ENCODE measurements at places on chromosomes 12 and 14. TPM values are rescaled to one million over a fixed set of nuclear protein-coding genes. Genes with fewer than 3 reads are reported as not detected.

DNA sequence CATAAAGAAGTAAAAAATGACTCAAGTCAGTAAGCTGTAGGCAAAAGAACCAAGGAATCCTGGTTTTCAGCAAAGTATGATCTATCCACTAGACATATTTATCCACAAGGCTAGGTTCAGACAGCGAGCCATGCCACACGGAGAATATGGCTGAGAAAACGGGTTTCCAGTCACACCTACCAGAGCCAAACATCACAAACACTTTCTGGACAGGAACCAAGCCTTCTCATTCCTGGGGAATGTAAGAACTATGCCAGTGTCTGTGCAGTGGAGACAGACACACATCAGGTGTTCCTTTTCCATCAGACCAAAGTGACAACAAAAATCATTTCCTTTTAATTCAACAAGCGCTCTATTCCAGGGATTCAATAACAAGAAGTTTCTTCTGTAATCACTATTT is 41.1 kb downstream of the AREL1 start:
- peak; percentile 75 for DNase-seq
- no peak overlapping the region for H3K4me3 ChIP-seq
- no peaks in the 10 kb centered on the region for H3K4me1 ChIP-seq
- peaks cover 71% of the 10 kb centered on the region for H3K36me3 ChIP-seq

- no peaks in the 10 kb centered on the region for H3K4me1 ChIP-seq
- no peak overlapping the region for H3K27ac ChIP-seq
- no peak overlapping the region for H3K4me3 ChIP-seq
- H3K36me3 ChIP-seq = no peaks in the 10 kb centered on the region
- no peaks in the 10 kb centered on the region for H3K27me3 ChIP-seq
These were observed 100.1 kb downstream of the SINHCAF start for GRCh38 chr12:31225656-31226535.

DNA sequence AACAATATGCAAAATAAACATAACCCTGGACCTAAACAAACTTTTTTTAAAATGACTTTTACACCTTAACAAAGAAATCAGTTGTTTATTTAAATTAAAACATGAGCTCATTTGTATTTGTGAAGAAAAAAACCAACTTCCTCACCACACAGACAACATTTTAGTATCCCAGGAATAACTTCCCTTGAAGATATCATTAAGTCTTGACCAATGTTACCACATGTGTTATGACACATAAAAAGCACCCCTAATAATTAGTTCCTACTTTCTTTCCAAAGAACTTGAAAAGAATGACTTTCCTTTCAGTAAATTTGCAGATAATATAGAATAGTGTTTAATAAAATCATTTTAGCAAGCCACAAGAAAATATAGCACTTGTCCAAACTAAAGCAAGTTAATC is 42.4 kb downstream of the DUSP16 start:
- no peak overlapping the region for H3K4me3 ChIP-seq
- peaks cover 21% of the 10 kb centered on the region for H3K4me1 ChIP-seq
- no peak for DNase-seq
- no peaks in the 10 kb centered on the region for H3K27me3 ChIP-seq
- no peaks in the 10 kb centered on the region for H3K36me3 ChIP-seq

- H3K27me3 ChIP-seq = no peaks in the 10 kb centered on the region
- DNase-seq = no peak
- no peaks in the 10 kb centered on the region for H3K4me1 ChIP-seq
- no peaks in the 10 kb centered on the region for H3K36me3 ChIP-seq
These were observed 34.2 kb upstream of the TCL1B start for GRCh38 chr14:95651821-95652583.

DNA sequence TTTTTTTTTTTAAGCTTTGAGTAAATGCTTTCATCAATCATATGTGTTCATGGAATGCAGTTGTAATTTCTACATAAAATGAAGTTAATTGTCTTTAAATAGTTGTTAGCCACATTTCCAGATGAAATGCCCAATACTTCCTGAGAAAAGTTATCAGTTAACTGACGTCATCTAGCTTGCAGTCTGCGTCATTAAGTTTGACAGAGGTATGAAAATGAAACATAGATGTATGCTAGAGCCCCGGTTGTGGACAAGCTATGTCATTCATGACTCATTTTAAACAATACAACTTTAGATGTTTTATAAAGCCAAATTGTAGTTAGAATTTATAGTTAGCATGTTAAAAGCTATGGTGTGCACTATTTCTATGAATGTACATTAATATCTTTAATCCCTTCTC is 90.7 kb downstream of the PLEKHA5 start:
- H3K27me3 ChIP-seq = no peaks in the 10 kb centered on the region
- no peak overlapping the region for H3K4me3 ChIP-seq
- peak; percentile 83 for DNase-seq
- peaks cover 2% of the 10 kb centered on the region for H3K4me1 ChIP-seq

DNA sequence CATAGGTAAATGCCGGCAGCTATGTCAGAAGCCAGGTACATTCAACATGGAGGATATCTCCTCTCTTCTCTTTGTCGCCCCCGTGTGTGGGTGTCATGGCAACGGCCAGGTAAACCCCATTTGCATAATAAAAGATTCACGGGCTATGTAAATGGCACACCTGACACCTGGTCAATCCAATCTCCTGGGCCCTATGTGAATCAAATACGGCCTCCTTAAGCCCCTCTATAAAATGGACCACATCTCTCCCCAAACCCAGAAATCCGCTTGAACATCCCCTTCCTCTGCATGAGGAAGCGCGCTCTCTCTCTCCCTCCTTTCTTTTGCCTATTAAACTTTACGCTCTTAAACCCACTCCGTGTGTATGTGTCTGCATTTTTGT is 363.7 kb downstream of the SOX5 start:
- no peaks in the 10 kb centered on the region for H3K4me1 ChIP-seq
- no peaks in the 10 kb centered on the region for H3K27me3 ChIP-seq
- no peak overlapping the region for H3K4me3 ChIP-seq
- H3K36me3 ChIP-seq = no peaks in the 10 kb centered on the region

DNA sequence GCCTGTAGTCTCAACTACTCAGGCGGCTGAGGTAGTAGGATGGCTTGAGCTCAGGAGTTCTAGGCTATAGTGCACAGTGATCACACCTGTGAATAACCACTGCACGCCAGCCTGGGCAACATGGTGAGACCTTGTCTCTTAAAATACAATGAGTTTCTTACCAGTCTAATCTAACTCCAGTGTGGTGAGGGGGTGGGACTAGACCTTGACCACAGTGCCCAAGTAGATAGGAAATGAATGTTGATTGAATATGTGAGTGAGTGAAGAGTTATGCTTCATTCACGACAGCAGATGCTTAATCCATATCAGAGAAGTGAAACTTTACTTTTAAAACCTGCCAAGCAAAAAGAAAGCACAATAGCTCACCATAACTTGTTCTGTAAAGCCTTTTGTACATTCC is 11.2 kb upstream of the AK7 start:
- no peak overlapping the region for H3K4me3 ChIP-seq
- no peak for DNase-seq
- H3K4me1 ChIP-seq = peaks cover 2% of the 10 kb centered on the region
- H3K36me3 ChIP-seq = peaks cover 24% of the 10 kb centered on the region

- no peaks in the 10 kb centered on the region for H3K4me1 ChIP-seq
- no peak for DNase-seq
- H3K27me3 ChIP-seq = no peaks in the 10 kb centered on the region
- no peak overlapping the region for H3K4me3 ChIP-seq
- H3K27ac ChIP-seq = no peak overlapping the region
These were observed 105.4 kb downstream of the GPHN start for GRCh38 chr14:66613344-66613743.

- peaks cover 8% of the 10 kb centered on the region for H3K36me3 ChIP-seq
- H3K27ac ChIP-seq = no peak overlapping the region
- DNase-seq = no peak
- H3K4me1 ChIP-seq = peaks cover 41% of the 10 kb centered on the region
- H3K4me3 ChIP-seq = peak overlapping the region; percentile 7
These were observed 2.6 kb downstream of the ARF6 start for GRCh38 chr14:49895480-49895879.

- no peak overlapping the region for H3K27ac ChIP-seq
- peak; percentile 92 for DNase-seq
- no peaks in the 10 kb centered on the region for H3K36me3 ChIP-seq
- H3K4me1 ChIP-seq = peaks cover 6% of the 10 kb centered on the region
- H3K4me3 ChIP-seq = peak overlapping the region; percentile 39
- peaks cover 76% of the 10 kb centered on the region for H3K27me3 ChIP-seq
These were observed 36.4 kb upstream of the STON2 start for GRCh38 chr14:81436296-81437138.

GRCh38 chr14:97107760-97108159 is 310.6 kb downstream of the VRK1 start:
- H3K27me3 ChIP-seq = no peaks in the 10 kb centered on the region
- H3K36me3 ChIP-seq = no peaks in the 10 kb centered on the region
- no peak overlapping the region for H3K27ac ChIP-seq
- no peak for DNase-seq

- DNase-seq = no peak
- H3K4me1 ChIP-seq = no peaks in the 10 kb centered on the region
- H3K27me3 ChIP-seq = no peaks in the 10 kb centered on the region
- no peak overlapping the region for H3K4me3 ChIP-seq
These were observed 167.5 kb upstream of the RPL10L start for GRCh38 chr14:46819117-46819516.

DNA sequence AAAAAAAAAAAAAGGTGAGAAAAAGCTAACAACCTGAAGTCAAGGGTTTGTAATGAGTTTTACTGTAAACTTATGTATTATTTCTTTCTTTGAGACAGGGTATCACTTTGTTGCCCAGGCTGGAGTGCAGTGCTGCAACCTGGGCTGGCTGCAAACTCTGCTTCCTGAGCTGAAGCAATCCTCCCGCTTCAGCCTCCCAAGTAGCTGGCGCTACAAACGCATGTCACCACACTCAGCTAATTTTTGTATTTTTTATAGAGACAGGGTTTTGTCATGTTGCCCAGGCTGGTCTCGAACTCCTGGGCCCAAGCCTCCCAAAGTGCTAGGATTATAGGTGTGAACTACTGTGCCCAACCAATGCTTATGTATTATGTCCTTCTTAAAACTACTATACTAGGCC is 9.2 kb downstream of the ATF7 start:
- no peaks in the 10 kb centered on the region for H3K4me1 ChIP-seq
- no peak overlapping the region for H3K4me3 ChIP-seq
- no peaks in the 10 kb centered on the region for H3K27me3 ChIP-seq
- no peaks in the 10 kb centered on the region for H3K36me3 ChIP-seq
- DNase-seq = no peak

DNA sequence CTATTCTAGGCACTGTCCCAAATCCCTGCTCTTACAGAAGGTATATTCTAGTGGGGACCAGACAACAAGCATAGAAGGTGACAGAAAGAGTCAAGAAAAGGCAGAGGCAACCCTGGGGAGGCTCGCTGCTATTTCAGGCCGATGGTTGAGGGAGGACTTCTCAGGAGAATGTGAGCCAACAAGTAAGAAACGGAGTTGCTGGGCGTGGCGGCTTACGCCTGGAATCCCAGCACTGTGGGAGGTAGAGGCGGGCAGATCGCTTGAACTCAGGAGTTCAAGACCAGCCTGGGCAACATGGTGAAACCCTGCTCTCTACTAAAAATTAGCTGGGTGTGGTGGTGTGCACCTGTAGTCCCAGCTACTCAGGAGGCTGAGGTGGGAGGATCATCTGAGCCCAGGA is 4.7 kb upstream of the GOLGA3 start:
- H3K4me3 ChIP-seq = no peak overlapping the region
- H3K27ac ChIP-seq = no peak overlapping the region
- no peak for DNase-seq
- no peaks in the 10 kb centered on the region for H3K36me3 ChIP-seq

- peaks cover 44% of the 10 kb centered on the region for H3K4me1 ChIP-seq
- H3K27me3 ChIP-seq = no peaks in the 10 kb centered on the region
- no peak overlapping the region for H3K27ac ChIP-seq
- H3K36me3 ChIP-seq = no peaks in the 10 kb centered on the region
These were observed 148.7 kb downstream of the ETV6 start for GRCh38 chr12:11798006-11798708.

DNA sequence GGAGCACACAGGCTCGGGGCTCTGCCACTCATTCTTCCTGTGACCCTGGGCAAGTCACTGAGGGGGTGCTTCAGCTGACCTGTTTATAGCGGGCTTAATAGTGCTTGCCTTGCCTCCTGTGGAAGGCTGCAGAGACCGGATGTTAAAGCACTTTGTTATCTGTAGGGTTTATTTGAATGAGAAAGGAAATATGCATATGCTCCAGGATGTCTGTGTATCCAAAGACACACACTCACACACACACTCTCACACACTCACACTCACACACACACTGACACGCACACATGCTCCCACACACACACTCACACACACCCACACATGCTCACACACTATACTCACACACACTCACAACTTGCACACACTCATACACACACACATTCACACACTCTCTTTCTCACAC is 56.1 kb upstream of the DDX11 start:
- H3K36me3 ChIP-seq = no peaks in the 10 kb centered on the region
- H3K4me3 ChIP-seq = no peak overlapping the region
- no peaks in the 10 kb centered on the region for H3K4me1 ChIP-seq

DNA sequence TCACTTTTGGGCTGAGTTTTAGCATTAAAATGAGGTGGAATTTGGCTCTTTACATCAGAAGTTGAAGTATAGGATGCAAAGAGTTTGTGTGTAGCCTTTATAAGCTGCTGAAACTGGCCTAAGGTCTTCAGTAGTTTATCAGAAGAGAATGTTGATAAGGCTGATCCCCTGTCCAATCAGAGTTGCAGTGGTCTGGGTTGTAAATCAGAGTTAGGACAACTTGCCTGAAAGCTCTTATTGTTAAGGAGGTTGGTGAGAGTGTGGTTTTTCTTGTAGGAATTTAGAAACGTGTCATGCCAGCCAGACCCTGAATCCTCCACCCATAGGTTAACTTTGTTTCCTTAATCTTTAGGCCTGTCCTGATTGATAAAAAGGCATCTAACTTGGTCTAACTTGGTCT is 143.5 kb downstream of the ST8SIA1 start:
- H3K36me3 ChIP-seq = no peaks in the 10 kb centered on the region
- peaks cover 5% of the 10 kb centered on the region for H3K4me1 ChIP-seq
- peak; percentile 28 for DNase-seq

DNA sequence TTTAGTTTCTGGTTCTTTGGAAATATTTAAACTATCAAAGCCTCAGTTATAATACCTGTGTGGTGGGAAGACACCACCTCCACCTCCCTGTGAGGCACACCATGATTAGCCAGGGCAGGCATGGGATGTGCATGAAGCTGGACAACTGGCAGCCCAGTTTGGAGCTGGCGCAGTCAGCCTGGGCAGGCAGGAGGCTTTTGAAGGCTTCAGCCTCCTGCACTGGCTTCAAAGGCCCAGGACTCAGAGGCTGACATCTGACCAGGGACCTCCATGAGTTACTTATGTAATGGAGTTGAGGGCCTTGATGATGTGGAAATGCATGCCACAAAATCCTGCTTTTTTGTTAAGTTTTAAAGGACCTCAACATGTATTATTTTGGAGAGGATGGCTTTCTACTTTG is 30.3 kb downstream of the C14orf132 start:
- no peaks in the 10 kb centered on the region for H3K4me1 ChIP-seq
- no peak overlapping the region for H3K27ac ChIP-seq
- H3K4me3 ChIP-seq = no peak overlapping the region
- DNase-seq = no peak
- no peaks in the 10 kb centered on the region for H3K27me3 ChIP-seq

FIGNL2 gene
- total RNA-seq = 14.1 TPM

KRT82 gene
- total RNA-seq = not detected

ALDH1L2 gene
- 0.14 TPM for total RNA-seq

RPS6KL1 gene
- total RNA-seq = 7.6 TPM

TBC1D30 gene
- total RNA-seq = 1.4 TPM

CIPC gene
- total RNA-seq = 31.3 TPM

HCAR1 gene
- not detected for total RNA-seq
